Stimulated activated CD8-positive, alpha-beta memory T cell treated with anti-CD3 and anti-CD28 coated beads, Interleukin-15, amount 100 ng/mL, for 1 hour (primary cell): ENCODE measurements at places on chromosomes 5 and 9.
A peak's percentile ranks its signal among the peaks of the same experiment; 100 is the strongest.

DNA sequence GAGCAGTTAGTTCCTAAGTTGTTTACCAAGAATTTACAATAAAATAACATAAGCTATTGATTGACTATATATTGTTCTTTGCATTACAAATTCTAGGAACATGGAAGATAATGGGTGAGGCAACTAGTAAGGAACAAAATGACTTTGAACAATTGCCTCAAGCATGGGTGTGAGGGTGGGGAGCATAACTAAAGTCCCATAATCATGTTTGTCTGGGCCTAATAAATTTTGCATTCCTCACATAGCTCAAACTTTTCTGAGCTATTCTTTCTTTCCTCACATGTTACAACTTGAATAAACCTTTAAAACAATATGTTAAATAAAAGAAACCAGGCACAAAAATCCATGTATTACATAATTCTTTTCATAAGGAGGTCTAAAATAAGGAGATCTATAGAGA is 1066.1 kb downstream of the NR2F1-AS1 start:
- no peak for DNase-seq

DNA sequence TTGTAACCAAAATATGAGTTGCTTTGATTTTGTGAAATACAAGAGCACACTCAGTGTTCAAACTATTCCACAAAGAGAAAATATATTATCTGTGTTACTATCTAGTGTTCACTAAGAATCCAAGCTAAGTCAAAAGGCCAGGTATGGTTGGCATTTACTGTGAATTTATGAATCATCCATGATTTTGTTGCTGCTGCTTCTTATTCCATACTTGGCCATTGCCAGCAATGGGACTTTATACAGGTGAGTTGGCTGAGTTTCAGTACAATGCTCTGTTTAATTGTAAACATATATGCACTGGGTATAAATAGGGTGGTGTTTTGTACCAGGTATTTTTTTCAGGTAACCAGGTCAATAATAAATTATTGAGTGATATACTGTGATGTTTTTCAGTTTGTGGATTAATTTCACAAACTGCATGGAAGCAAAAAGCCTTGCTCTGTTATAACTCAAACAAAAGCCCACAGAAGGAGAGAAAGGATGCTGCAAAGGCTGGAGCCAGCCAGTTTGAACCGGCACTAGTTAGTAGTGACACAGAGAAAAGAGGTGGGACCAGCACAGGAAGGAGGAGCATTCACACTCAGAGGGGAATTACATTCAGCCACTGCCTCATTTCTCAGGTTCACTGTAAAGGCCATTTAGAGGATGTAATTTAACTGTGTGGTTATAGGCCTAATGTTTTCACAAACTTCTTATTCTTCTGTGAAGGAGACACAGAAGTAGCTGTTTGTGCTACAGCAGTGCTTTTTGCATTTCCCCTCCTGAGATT is 381.8 kb downstream of the ADGRV1 start:
- no peak for DNase-seq

DNA sequence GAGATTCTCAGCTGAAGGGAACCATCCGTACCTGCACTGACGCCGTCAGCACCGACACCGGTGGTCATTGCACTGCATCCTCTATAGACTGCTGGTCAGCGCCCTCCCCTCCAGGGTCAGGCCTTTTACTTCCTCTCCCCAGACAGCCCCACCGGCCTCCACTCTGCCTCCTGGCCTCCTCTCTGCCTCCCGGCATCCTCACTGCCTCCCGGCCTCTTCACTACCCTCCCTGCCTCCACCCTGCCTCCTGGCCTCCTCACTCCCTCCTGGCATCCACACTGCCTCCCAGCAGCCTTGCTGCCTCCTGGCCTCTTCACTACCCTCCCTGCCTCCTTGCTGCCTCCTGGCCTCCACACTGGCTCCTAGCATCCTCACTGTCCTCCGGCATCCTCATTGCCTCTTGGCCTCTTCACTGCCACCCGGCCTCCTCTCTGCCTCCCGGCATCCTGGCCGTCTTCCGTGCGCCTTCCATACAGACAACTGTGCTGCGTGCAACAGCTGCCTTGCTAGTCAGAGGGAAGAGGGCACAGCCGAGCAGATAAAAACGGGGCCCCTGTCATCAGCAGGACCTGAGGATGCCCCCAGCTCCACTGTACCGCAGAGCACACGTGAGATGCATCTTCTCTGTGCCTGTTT is 62.0 kb downstream of the VAV2 start:
- DNase-seq = no peak

DNA sequence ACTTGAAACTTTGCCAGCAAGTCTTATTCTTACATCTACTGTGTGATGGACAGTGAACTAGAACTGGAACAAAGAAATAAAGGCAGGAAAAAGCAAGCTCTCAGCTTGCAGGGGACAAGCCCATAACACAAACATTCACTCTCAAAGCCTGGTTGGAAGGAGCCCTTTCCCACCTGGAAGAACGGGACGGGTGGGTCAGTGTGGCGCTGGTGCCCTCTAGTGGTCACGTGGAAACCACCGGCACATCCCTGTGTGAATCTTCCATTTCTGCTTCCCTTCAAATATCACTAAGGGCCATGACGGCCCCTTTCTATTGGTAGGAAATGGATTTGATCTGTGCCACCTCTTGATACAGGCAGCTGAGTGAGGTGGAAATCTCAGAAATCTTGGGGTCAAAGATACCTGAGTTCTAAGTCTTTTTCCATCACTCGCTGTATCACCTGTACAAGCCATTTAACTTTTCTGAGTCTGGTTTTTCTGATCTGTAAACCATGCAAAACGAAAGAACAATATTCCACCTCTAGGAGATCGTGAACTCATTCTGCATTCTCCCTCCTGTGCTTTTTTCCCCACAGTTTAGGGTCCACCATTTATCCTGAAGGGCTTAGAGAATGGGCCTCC is 211.6 kb downstream of the MSX2 start:
- peak; percentile 14 for DNase-seq

GRCh38 chr5:61964201-61964600 is 341.8 kb upstream of the KIF2A start:
- no peak for DNase-seq

- DNase-seq = no peak
Measured at GRCh38 chr9:20479419-20480155, 142.7 kb downstream of the MLLT3 start.

DNA sequence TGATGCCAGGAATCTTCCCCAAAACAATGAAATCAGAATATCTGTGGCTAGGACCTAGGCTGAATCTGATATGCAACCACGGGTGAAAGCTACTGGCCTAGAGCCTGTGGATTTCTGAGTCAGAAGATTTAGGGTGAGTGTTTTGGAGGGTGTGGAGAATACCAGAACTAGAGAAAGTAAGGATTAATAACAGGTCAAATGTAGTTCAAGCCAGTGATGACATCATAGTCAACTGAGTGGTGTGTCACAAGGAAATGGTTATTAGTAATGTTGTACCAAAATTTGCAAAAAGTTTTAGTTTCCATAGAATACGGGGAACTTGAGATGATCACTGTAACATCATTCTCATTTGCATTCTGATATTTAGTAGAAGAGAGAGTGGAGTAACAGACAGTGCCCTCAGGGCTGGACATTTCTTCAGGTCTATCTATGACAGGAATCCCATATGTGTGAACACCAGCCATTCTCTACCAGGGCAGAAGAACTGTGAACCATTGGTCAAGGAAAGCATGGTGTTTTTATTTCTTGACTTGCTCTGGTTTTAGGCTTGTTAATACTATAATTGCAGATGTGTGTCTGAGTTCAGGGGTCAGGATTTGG is 3.7 kb downstream of the GALNT12 start:
- DNase-seq = no peak
